ENCODE measurements at places on chromosomes 6 and 20.

GRCh38 chr20:52230409-52230808, 38.8 kb upstream of the ZFP64 start:
- H3K4me1 ChIP-seq = no peaks in the 10 kb centered on the region
- H3K27ac ChIP-seq = no peak overlapping the region
- no peak overlapping the region for H3K4me3 ChIP-seq

DNA sequence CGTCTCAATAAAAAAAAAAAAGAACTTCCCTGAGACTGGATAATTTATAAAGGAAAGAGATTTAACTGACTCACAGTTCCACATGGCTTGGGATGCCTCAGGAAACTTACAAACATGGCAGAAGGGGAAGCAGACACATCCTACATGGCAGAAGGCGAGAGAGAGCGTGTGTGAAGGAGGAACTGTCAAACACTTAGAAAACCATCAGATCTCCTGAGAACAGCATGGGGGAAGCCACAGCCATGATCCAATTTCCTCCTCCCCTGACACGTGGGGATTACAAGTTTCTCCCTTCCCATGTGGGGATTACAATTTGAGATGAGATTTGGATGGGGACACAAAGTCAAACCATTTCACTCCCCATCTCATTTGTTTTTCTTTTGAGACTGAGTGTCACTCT, 46.6 kb upstream of the TFAP2C start:
- peaks cover 2% of the 10 kb centered on the region for H3K27me3 ChIP-seq
- H3K4me1 ChIP-seq = no peaks in the 10 kb centered on the region
- no peaks in the 10 kb centered on the region for H3K36me3 ChIP-seq
- no peak overlapping the region for H3K27ac ChIP-seq

DNA sequence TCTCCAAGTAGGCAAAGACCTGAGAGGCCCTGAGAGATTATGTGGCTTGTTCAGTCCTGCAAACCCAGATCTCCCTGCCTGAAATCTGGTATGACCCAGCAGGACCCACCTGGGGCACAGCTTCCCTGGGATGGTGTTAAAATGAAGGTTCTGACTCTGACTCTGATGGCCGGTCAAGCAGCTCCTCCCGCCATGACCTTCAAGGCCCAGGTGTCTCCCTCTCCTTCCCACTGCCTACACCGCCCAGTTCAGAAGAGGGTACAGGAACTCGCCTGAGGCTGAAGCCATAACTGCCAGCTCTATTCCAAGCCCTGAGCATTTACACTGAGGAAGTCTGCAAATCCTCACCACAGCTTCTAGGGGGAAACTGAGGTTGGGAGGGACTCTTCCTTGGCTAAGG, 5.9 kb upstream of the CST7 start:
- no peaks in the 10 kb centered on the region for H3K36me3 ChIP-seq
- H3K4me1 ChIP-seq = no peaks in the 10 kb centered on the region
- no peaks in the 10 kb centered on the region for H3K27me3 ChIP-seq
- H3K4me3 ChIP-seq = no peak overlapping the region

GRCh38 chr6:55869674-55870073, 5.7 kb downstream of the BMP5 start:
- H3K27ac ChIP-seq = no peak overlapping the region
- no peak for DNase-seq
- peak overlapping the region; percentile 35 for H3K4me3 ChIP-seq
- H3K36me3 ChIP-seq = no peaks in the 10 kb centered on the region
- H3K27me3 ChIP-seq = no peaks in the 10 kb centered on the region

DNA sequence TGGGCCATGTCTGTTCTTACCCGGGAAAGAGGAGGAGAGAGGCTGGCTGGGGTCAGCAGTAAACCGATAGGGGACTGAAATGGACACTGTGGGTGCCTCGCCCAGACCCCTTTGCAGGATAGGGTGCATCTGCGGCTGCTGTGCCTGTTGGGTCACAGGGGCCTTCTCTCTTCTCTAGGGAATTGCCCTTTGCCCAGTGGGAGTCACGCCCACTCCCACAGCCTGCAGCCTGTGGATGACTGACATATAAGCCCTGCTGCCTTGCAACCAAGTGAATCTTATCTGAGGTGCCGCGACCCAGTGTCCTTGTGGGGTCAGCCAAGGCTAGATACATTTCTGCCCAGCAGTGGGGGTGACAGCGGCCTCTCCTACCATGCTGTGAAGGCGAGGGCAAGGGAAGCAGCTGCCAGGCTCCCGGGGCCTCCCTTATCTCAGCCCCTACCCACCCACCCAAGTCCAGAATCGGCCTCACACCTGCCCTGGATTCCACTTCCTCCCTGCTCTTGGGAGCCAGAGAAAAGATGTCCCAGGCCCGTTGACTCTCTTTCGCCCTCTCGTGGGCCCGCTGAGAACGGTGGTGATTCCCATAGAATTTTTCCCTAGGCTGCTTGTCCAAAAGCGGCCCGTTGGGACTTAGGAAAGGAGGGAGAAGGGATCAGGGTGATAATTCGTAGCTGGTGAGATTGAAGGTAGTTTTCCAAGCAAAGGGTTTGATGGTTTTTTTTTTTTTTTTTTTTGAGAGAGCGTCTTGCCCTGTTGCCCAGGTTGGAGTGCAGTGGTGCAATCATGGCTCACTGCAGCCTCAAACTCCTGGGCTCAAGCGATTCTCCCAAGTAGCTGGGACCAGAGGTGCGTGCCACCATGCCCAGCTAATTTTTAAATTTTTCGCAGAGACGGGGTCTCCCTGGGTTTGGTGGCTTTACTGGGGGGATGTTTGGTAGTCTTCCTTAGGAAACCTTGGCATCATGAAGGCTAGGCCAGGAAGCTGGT, 76.4 kb upstream of the RNF24 start:
- no peak overlapping the region for H3K4me3 ChIP-seq
- peak; percentile 56 for DNase-seq
- H3K27ac ChIP-seq = peak overlapping the region; percentile 12
- H3K27me3 ChIP-seq = no peaks in the 10 kb centered on the region
- H3K36me3 ChIP-seq = no peaks in the 10 kb centered on the region

- H3K27me3 ChIP-seq = no peaks in the 10 kb centered on the region
- H3K27ac ChIP-seq = no peak overlapping the region
- no peak overlapping the region for H3K4me3 ChIP-seq
- no peak for DNase-seq
- no peaks in the 10 kb centered on the region for H3K36me3 ChIP-seq
These were observed 76.8 kb downstream of the PTPRK start for GRCh38 chr6:128443553-128443952.

GRCh38 chr6:158042245-158042798, 60.7 kb downstream of the SYNJ2 start:
- peak; percentile 93 for DNase-seq
- H3K4me1 ChIP-seq = peaks cover 69% of the 10 kb centered on the region
- peak overlapping the region; percentile 43 for H3K4me3 ChIP-seq
- H3K27me3 ChIP-seq = no peaks in the 10 kb centered on the region
- peak overlapping the region; percentile 98 for H3K27ac ChIP-seq
- H3K36me3 ChIP-seq = no peaks in the 10 kb centered on the region

- H3K4me3 ChIP-seq = no peak overlapping the region
- H3K36me3 ChIP-seq = no peaks in the 10 kb centered on the region
- no peak for DNase-seq
- no peaks in the 10 kb centered on the region for H3K27me3 ChIP-seq
- no peaks in the 10 kb centered on the region for H3K4me1 ChIP-seq
- no peak overlapping the region for H3K27ac ChIP-seq
These were observed 85.1 kb upstream of the JARID2 start for GRCh38 chr6:15160812-15161211.

DNA sequence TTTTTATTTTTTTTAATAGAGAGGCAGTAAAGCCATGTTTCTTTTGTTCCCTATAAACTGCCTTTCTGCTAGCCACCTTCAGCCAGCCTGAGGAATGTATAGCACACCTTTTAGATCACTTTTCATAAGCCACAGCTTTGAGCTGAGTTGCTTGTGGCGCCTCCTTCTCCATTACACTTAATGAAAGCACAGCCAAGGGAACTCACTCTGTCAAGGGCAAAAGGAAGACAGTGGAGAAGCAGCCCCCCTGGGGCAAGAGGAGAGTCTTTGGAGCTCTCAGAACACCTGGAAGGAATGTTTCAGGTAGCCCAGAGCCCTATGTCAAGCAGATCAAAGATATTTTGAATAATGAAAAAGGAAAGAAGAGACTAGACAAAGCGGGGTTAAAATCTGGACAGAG, 235.1 kb downstream of the CLIC5 start:
- no peaks in the 10 kb centered on the region for H3K36me3 ChIP-seq
- no peak for DNase-seq
- H3K4me3 ChIP-seq = no peak overlapping the region
- no peaks in the 10 kb centered on the region for H3K4me1 ChIP-seq
- no peak overlapping the region for H3K27ac ChIP-seq

DNA sequence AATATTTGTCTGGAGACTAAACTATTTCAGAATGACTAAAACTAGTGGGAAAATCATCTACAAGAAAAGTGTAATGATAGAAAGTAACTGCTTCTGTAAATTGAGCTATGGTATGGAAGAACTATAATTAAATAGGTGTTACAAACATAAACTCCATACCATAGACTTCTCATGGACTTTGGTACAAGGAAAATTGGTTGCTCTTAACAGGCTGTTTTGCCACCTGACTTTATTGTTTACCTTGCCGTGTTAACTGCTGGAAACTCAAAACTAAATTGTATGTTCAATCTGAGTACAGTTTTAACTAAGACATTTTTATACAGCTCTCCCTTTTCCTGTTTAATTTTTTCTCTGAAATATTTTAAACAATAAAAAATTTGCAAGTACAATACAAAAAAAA, 261.8 kb upstream of the POU3F2 start:
- H3K36me3 ChIP-seq = no peaks in the 10 kb centered on the region
- no peaks in the 10 kb centered on the region for H3K4me1 ChIP-seq
- DNase-seq = no peak
- no peak overlapping the region for H3K4me3 ChIP-seq
- H3K27ac ChIP-seq = no peak overlapping the region

DNA sequence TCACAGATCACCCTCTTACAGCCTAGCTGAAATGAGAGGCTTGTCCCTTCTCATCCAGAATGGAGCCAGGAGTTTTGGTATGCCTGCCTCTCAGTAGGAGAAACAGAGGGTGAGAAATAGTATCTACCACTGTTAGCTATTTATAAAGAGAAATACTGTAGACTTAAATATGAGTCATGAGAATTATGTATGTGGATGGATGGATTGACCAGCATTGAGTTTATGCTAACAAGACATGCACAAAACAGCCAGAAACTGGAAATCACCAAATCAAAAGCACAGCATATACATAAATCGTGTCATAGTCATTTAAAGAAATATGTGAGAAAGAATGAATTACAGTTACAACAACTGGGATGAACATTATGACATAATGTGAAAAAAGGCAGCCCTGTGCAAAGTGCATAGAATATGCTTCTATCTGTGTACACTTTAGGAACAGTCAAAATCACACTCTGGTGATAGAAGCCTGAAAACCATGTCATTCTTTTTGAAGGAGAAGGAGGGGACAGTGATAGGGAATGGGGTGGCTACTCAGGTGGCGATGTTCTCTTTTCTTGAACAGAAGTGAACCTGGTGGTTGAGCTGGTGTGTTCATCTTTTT, 79.8 kb upstream of the KIF25 start:
- H3K4me1 ChIP-seq = no peaks in the 10 kb centered on the region
- H3K27me3 ChIP-seq = no peaks in the 10 kb centered on the region
- DNase-seq = no peak
- H3K27ac ChIP-seq = no peak overlapping the region
